Cardiac muscle cell (in vitro differentiated cells and primary cell): ENCODE measurements at places on chromosomes 3 and 15.
A peak's percentile ranks its signal among the peaks of the same experiment; 100 is the strongest.

- no peak for DNase-seq
Observed at GRCh38 chr15:74611341-74611740, 4.3 kb upstream of the CLK3 start.

GRCh38 chr15:36925653-36926426 lies 174.5 kb downstream of the MEIS2 start:
- DNase-seq, result no peak

DNA sequence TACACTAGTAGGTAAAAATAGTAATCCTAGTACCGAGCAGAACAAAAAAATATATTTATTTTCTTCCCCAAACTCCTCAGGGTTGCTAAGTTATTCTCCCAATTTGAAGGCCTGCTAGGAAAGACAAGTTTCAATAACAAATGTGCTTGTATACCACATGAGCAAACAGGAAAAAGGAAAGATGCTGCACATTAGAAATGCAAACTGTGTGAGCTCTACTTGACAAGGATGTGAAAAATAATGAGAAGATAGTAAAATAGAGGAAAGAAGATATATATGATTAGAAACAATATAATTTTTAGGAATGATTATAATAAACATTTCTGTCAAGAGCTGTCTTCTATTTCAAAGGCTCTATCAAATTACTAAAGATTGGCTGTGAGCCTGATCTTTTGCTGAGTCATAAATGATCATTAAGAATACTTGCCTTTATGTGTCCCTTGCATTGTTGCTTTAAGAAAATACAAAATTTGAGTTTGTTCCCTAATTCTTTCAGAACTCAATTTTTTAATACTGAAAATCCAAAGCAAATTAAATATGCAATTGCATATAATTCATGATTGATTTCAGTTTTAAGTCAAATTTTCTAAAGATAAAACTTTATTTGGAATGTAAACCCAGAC lies 174.2 kb downstream of the NEK10 start:
- DNase-seq, result no peak

DNA sequence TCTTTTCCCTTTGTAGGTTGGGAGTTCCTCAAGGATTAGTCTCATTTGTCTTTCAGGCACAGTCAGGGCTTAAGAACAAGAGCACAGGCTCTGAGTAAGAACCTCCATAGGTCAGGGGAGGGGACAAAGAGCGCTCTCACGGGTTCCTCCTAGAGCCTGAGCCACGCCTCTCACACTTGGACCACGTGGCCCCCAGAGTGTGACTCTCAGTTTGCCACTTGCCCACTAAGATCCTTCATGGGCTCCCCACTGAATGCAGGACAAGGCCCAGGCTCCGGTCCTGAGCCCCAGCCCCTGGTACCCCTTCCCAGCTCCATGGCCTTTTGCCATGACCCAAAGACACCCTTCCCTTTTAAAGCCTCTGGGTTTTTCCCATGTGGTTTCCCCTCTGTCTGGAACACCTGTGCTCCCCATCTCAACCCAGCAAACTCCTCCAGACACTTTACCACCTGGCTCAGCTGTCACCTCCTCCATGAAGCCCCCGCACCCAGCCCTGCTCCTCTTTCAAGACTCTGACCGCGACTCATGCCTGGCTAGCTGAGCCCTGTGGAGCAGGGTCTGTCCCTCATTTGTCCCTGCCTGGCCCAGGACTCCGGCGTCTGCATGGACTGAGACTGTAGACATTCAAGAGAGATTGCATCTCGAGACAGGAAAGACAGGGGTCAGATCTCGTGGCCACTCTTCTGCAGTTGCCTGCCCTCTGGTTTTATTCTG lies 32.7 kb downstream of the IQSEC1 start:
- no peak for DNase-seq

- DNase-seq, result no peak
Observed at GRCh38 chr3:23152989-23153388, 50.1 kb upstream of the UBE2E2 start.

DNA sequence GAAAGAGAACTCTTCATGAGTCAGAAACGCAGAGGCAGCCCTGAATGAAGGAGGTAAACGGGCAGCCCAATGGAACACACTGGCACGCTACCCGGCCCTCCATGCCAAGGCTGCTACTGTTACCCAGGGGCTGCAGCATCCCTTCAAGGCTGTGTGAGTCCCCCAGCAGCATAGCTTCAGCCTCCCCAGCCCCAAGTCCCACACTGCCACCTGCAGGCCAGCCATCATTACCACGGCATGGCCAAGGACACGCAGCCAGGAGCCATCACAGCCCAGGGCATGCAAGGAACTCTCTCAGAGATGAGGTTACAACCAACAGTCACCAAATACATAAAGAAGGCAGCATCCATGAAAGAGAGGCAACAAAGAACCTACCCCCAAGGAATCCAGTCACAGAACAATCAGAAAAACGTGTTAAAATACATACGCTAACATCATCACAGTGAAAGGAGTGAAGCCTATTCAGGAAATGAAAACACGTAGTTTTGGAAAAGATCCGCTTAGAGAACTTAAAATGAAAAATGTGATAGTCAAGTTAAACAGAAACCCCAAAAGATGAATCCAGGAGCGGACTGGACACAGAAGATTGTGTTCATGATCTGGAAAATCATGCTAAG lies 22.4 kb downstream of the PLA2G4F start:
- peak; percentile 58 for DNase-seq

- DNase-seq, result no peak
Observed at GRCh38 chr3:107962946-107963345, 127.9 kb downstream of the CD47 start.

GRCh38 chr15:91216000-91216399 lies 115.9 kb downstream of the SV2B start:
- DNase-seq, result no peak

DNA sequence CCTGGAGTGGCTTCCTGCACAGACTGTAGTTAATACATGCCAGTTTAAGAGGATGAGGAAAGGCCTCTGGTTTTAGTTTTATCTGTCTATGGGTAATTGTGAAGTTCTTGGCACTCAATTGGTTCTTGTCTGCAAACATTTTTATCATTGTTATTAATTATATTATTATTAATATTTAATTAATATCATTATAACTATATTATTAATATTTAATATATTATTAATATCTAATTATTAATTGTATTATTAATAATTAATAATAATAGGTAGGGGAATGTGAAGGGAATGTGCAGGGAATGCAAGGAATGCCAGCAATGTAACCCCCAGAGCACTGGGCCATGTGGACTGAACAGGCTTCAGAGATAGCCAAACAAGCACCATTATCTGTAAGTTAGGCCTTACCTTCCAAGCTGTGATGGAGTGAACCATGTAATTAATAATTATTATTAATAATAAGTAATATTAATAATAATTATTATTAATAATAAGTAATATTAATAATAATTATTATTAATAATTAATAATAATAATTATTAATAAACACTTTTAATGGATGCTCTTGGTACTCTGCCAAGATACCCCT lies 79.8 kb upstream of the NMNAT3 start:
- DNase-seq, result no peak

- DNase-seq, result no peak
Observed at GRCh38 chr3:5767304-5767703, 579.8 kb downstream of the EDEM1 start.

- DNase-seq, result no peak
Observed at GRCh38 chr3:112013784-112014143, 15.0 kb downstream of the TAGLN3 start.

- DNase-seq, result no peak
Observed at GRCh38 chr3:193874997-193875593, 260.9 kb upstream of the HES1 start.

DNA sequence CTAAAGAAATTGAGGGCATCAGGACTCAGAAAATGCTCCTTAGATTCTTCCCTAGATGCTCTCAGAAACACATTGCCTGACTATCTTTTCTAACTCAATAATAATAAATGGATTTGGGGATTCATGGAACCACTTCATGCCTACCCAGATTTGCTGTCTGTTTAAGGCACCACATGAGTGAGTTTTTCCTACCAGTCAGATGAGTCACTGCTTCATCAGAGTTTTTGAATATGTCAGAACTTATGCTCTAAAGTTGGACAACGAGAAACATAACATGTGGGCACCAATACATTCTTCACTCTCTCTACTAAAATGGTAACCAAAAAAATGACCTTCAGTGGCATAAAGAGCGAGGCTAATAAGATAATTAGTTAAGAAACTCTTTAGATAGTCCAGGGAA lies 1135.1 kb downstream of the TUSC7 start:
- DNase-seq, result no peak

- DNase-seq, result no peak
Observed at GRCh38 chr3:177055605-177056571, 141.4 kb downstream of the TBL1XR1 start.

DNA sequence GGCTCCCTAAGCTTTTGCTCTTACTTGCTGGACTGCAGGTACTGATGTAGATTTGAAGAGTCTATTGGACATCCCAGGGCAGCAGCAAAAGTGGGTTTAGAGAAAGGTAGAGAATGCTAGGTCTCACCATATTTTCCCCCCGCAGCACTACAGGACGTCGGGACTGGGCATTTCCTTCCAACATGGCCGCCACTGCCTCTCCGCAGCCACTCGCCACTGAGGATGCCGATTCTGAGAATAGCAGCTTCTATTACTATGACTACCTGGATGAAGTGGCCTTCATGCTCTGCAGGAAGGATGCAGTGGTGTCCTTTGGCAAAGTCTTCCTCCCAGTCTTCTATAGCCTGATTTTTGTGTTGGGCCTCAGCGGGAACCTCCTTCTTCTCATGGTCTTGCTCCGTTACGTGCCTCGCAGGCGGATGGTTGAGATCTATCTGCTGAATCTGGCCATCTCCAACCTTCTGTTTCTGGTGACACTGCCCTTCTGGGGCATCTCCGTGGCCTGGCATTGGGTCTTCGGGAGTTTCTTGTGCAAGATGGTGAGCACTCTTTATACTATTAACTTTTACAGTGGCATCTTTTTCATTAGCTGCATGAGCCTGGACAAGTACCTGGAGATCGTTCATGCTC lies 11.2 kb downstream of the CYP8B1 start:
- no peak for DNase-seq

- DNase-seq, result no peak
Observed at GRCh38 chr3:71492566-71492965, 91.0 kb downstream of the FOXP1 start.

DNA sequence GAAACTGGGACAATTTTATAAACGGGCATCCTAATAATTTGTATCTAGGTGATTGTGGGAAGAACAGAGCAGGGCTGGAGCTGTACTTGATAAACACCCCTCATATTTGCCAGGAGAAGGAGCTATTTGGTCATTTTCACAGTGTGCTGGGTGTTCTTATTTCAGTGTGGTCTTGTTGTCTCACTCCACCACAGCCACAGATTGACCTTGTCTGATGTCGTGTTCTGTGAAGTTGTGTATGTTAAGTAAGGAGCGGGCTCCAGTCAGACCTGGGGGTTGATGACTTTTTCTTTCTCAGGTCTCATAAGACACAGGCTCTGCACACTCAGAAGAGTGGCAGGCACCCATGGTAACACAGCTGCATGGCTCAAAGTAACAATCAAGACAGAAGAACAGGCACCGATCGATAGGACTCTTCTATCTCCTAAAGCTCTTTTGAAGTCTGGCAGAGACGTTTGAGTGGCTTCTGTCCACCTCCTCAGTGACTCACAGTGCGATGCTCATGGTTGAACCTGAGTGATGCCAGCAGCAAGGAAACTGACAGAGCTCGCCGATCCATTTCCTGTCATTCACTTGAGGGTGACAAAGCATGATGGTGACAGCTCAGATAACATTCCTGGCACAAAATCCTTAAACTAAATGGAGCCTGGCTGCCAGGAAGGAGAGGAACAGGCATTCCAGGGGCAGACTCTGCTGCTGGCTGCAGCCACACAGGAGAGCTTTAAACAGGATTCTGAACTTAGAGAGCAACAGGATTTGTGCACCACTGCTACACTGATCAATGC lies 20.8 kb downstream of the DPH3 start:
- DNase-seq, result peak; percentile 38

- no peak for DNase-seq
Observed at GRCh38 chr3:41819236-41819635, 142.7 kb downstream of the ULK4 start.

DNA sequence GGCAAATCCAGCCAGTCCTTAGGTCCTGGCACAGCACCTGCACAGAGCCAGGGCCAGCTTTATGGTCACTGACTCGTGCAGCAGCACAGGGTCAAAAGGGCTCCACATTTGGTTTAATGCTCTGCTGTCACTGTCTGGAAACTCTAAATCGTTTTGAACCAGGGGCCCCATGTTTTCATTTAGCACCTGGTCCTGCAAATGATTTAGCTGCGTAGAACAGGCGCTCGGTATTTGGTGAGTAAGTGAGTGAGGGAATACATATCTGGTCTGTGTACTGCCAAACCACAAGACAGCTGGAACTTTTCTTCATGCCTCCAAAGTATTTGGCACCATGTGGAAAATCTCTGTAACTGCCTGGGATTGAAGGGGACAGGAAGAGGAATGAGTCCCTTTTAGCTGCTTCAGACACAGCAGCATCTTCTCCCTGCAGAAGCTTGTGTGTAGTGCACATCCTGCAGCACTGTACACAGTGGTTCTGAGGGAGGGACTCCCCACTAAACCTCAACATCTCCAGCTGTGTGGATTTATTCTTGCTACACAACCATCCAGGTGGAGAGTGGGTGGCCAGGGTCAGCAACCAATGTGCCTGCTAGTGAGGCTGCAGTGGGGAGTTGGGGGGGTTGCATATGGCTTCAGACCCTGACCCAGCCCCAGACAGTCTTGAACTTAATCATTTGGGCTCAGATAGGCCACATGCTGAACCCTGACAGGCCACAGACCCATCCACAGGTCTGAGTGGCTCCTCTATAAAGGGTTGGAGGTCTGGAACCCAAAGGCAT lies 1.1 kb downstream of the SH2D7 start:
- no peak for DNase-seq

DNA sequence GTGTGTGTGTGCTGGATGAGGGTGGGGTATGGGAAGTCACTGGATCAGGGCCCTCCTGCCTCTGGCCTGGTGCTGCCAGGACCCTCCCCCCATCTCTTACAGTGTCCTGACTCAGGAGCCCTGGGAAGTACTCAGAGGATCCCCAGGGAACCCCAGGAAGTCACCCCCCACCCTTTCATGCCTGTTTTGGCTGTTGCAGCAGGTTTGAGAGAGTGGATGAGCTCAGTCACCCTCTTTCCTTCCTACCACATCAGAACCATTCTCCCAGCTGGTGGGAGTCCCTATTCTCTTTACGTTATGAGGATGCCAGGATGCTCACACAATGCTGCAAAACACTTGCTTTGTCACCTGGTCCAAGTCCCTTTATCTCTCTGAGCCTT lies 59.0 kb downstream of the BDH1 start:
- no peak for DNase-seq

DNA sequence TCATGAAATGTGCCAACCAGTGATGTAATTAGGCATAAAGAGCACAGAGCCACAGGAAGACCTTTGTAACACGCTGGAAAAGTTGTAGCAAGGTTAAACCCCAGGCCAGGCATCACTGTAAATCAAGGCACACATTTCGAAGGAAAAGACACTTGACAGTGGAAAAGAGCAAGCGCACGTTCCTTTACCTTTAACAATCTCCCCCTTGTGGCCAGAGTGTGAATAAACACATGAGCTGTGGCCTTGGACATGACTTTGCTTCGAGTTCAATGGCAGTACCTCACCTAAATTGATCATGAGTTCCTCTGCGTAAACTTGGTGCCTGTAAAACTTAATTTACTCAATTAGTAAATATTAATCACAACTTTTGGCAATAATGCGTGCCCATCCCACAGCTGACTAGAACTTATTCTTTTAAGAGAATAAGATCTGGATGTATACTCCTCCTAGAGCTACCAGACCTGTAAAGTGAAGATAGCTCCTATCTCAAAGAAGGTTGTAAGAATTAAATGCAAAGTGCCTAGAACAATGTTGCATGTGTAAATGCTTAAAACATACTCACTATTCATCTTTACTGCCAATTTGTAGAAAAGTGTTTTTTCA lies 757.0 kb upstream of the NECTIN3 start:
- peak; percentile 86 for DNase-seq
